A549 (cell line): ENCODE measurements at places on chromosomes 6 and 20. TPM values are rescaled to one million over a fixed set of nuclear protein-coding genes. Genes with fewer than 3 reads are reported as not detected.

DNA sequence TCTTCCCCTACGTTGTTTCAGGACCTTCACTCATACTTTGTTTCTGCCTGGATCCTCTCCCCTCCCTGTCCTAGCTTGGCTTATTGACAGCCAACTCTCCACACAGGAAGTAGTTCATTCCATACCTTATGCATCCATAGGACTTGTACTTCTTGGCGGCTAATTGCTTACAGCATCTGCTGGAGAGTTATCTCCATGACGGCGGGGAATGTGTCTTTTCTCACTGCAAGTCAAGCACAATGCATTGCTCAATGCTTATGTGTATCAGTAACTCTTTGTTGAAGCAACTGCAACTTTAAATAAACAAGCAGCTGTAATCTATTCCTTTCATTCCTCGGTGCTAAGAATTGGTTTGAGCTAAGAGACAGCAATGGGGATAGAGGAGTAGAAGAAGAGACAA, 551.3 kb upstream of the EPHA7 start:
- DNase-seq, result no peak

Gene KIFC1
- 29.1 to 33.7 TPM (median 30.5 TPM) in 3 replicates for polyA plus RNA-seq

Gene HEY2
- polyA plus RNA-seq, result 0.04 TPM in 1 of 3 replicates, not detected in the others

GRCh38 chr6:12851123-12851695, 134.6 kb downstream of the PHACTR1 start:
- DNase-seq, result no peak

DNA sequence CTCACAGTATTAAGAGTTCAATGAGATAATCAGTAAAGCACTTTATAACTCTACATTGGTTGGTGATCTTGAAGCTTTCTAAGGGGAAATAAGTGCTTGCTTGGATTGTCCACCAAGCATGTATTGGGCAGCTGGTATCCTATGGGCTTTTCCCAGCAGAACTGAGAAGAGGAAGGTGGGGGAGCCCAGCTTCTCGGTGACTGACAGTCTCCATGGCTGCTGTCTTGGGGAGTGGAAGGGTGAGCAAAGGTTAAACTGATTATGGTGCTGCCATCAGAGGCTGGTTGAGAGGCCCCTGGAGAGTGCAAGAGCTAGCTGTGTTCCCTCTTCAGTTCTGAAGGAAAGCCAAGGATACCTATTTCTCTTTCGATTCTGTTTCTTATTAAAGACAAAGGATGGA, 35.5 kb upstream of the ADTRP start:
- DNase-seq, result no peak

DNA sequence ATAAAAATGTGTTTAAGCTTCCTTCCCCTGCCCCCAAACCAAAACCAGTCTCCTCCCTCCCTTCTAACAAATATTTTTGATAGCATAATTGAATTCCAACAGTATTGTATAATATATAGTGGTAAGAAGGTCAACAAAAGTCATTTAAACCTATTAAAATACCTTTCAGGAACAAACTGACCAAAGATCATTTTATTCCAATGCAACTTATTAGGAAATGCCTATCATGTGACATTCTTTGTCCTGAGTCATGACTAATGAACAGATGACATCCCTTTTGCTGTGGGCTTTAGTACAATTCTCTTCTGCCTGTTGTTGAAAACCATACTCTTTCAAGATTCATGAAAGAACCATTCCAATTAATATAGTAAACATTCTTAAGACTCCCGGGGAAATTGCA, 51.5 kb upstream of the TRAF3IP2 start:
- no peak for DNase-seq

DNA sequence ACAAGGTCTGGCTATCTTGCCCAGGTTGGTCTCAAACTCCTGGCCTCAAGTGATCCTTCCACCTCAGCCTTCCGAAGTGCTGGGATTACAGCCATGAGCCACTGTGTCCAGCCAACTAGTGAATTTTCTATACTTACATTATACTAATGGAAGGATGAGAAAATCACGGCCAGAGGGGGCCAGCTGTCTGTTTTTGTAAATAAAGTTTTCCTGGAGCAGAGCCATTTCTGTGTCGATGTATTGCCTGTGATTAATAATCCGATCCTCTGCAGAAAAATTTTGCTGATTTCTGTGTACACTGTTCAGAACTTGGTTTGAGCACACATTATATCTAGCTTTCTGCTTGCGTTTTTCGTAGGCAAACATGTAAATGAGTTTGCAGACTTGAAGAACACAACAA, 28.8 kb downstream of the PTPRT start:
- DNase-seq, result no peak
